ENCODE measurements at places on chromosomes 5 and 9.

DNA sequence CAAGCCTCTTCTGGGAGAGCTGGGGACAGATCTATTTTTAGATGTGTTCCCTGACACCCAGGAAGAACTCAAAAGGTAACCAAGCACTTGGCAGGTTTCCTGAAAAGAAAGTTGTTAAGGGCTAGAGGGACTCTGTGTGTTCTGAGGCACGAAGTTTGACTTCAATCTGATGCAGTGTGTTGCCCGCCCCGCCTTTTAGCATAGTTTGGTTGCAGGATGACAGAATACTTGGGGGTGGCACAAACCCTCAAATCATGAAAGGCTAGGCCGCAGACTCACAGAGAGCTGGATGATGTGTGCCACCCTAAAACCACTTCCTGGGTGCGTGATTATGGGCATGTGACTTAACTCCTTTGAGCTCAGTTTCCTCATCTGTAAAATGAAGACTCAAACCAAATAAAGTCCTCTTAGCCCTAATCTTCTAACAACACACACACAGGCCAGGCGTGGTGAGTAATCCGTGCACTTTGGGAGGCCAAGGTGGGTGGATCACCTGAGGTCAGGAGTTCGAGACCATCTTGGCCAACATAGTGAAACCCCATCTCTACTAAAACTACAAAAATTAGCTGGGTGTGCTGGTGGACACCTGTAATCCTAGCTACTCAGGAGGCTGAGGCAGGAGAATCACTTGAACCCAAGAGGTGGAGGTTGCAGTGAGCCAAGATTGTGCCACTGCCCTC lies 12.8 kb upstream of the NDFIP1 start:
- DNase-seq: no peak

- peak; percentile 26 for DNase-seq
Observed at GRCh38 chr9:127854184-127854806, at the start of gene ENG. TSS of gene ENG (minus strand) at chr9:127854658. CDS start at chr9:127854355, 303 bp downstream.

- no peak for DNase-seq
Observed at GRCh38 chr5:134328619-134329018, 38.4 kb downstream of the CDKL3 start.

GRCh38 chr5:142350021-142350420 lies 25.2 kb upstream of the SPRY4 start:
- no peak for DNase-seq

- no peak for DNase-seq
Observed at GRCh38 chr5:127695346-127695745, 7.8 kb upstream of the CCDC192 start.

DNA sequence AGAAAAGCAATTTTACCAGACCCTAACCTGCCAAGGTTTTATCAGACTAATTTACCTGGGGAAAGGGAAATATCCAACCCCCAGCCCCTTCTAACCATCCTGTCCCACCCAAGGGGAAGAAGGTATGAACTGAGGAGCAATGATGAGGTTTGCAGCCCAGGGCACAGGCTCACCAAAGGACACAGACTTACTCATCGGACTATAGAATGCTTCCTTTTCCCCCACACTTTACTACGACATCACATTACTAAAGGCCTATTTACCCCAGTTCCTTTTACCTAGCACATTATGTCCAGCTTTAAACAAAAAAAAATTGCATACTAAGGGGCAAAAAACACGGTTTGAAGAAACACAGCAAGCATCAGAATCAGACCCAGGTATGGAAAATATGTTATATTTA lies 94.1 kb upstream of the FST start:
- DNase-seq: no peak

GRCh38 chr5:53613061-53613460 lies 52.6 kb downstream of the NDUFS4 start:
- DNase-seq: no peak

DNA sequence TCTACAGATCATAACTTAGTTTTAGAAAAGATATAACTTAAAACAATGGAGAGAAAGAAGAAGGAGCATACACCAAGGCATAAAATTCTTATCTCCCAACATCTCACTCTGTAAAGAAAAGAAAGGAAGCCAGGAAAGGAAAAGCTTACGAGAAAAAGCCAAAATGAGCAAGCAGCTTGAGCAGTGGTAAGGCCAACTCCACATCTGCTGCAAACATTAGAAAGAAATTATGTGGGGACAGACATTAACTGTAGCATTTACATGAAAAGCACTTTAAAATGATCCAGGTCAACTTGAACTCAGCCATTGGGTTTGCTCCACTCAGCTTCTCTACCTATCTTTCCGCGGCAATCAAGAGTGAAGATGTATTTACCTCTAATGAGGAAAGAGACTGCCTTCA lies 176.9 kb downstream of the BNC2 start:
- DNase-seq: no peak

DNA sequence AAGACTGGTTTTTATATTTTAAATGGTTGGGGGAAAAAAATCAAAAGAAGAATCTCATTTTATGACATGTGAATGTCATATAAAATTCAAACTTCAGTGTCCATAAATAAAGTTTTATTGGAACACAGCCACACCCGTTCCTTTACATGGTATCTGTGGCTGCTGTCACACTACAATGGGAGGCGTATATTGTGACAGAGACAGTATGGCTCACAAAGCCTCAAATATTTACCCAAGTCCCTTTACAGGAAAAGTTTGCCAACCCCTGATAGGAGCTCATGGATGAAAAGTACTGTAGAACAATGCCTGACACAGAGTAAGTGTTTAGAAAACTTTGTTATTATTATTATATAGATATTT lies 5.2 kb upstream of the DUSP1 start:
- DNase-seq: no peak

DNA sequence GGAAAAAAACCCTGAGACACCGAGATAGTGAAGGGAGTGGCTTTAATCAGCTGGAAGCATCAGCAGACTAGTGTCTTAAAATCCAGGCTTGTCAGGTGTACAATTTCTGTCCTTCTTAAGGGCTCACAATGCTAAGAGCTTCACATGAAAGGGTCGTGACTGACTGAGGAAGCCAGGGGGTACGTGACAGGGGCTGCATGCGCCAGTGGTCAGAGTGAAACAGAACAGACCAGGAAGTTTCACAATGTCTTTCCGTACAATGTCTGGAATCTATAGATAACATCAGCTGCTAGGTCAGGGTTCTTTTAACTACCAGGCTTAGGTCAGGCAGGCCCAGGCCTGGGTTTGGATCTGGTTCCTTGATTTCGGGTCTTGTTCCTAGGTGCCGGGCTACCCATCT lies 253.0 kb downstream of the CDH10 start:
- DNase-seq: no peak

GRCh38 chr5:173090639-173091038 lies 34.5 kb downstream of the CREBRF start:
- DNase-seq: no peak

- DNase-seq: no peak
Observed at GRCh38 chr5:68415177-68416085, 199.9 kb downstream of the PIK3R1 start.

GRCh38 chr9:97697837-97698236 lies 697 bp upstream of the XPA start:
- DNase-seq: no peak

DNA sequence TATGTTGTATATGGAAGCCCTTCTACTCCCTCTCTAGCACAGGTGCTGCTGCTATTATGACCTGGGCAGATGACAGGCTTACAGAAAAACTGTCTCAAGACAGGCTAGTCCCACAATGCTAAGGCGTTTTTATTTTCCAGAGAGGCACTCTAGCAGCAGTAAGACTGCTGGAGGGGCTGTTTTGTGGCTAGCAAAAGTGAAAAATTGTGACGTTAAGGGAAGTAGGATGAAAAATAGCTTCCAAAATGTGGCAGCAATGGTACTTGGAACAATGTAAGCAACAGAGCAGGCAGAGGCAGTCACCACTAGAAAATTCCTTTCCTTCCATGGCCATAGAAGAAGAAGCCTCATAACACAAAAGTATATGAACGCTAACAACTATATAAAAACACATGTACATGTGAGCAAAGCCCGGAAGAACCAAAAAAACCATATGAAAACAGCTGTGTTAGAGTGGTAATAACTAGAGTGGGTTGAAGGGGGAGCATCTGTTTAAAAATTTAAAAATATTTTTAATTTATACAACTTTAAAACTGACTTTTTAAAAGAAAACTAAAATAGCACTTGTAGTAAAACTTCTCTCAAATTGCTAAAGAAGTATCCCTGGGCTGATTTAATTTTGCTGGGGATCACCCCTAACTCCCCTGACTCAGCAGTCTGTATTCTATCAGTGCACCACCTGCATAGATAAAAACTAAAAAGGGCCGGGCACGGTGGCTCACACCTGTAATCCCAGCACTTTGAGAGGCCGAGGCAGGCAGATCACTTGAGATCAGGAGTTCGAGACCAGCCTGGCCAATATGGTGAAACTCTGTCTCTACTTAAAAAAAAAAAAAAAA lies 30.6 kb downstream of the CLINT1 start:
- DNase-seq: no peak

DNA sequence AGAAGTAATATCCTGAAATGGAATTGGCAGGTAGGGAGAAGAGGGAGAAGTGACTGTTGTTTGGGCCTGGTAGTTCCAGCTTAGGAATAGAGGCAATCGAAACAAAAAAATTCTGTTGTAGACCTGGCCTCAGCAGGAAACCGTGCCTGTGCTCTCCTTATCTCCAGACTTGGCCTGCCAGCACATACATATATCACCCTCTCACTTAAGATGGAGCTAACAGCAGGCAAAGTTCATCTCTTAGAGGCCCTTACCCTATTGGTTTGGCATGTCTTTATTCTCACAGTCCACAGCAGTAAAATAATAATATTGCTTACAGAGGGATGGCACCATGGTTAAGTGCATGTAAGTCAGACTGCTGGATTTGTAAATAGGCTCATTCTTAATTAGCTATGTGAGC lies 19.6 kb upstream of the TNC start:
- DNase-seq: no peak

- no peak for DNase-seq
Observed at GRCh38 chr5:162607879-162608278, 540.3 kb downstream of the GABRG2 start.

DNA sequence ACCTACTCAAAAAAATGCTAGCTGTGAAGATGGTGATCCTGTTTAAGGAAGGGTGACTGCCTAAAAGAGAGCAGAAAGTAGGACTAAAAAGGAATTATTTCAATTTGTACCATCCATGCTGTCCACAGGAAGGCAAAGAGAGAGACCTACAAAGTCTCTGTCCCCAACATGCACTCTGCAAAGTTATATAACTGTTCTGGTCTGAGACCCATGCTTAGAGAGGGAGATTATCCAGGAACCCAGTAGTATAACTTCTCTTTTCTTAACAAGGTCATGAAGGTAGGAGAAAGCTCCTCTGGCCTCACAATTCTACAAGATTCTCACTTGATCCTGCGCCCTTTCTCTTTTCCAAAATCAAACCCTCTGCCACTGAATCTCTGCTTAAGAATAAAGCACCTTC lies 25.8 kb downstream of the SLC22A4 start:
- no peak for DNase-seq

DNA sequence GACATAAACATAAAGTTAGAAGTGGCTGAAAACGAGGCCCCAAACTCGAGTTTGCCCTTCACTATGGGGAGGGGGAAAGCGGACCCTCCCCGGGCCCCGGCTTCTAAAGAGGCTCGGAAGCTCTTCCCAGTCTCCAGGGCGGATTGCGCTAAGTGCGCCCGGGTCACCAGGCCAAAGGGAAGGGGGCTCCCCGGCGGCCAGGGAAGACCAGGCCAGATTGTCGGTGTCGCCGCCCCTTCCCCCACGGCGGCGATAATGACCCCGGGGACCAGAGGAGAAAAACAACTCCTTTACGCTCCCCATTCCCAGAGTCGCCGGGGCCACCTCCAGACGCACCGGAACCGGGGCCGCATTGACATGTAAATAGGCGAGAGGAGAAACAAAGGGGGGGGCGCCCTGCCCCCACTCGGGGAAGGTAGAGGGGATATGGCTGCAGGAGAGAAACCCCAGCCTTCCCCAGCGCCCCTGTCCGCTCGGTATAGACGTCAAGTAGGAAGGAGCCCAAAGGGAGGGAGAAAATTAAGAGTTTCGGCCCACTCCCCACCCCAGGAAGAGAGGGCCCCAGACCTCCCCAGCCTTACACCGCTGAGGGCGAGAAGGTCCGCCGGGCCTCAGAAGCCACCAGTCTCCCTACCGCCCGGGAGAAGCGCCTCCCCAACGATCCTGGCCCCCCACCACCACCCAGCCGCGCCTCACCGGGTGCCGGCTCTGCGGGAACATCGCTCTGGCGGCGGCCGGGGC lies 1.7 kb downstream of the TLE1 start:
- DNase-seq: no peak

GRCh38 chr5:91178461-91178860 lies 204.7 kb downstream of the ARRDC3 start:
- no peak for DNase-seq

GRCh38 chr5:178428341-178429155 lies 161.6 kb downstream of the COL23A1 start:
- no peak for DNase-seq

DNA sequence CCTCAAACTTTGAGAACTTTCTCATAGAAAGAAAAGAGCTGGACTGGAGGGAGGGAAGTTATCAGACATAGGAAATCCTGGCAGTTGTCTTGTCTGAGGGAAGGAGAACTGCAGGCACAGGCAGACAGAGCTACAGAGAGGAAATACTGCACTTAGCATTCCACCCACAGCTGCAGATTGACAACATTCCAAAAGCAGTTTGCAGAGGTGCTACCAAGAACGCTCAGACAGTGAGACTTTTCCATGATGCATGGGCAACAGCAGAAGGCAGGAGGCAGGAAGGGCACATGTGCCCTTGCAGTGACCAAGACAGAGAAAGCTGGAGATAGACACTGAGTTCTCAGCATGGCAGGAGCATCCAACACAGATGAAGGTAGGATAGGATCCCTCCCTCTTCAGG lies 327.5 kb upstream of the ZNF462 start:
- no peak for DNase-seq

- DNase-seq: no peak
Observed at GRCh38 chr9:129253803-129254381, 75.8 kb upstream of the IER5L start.

DNA sequence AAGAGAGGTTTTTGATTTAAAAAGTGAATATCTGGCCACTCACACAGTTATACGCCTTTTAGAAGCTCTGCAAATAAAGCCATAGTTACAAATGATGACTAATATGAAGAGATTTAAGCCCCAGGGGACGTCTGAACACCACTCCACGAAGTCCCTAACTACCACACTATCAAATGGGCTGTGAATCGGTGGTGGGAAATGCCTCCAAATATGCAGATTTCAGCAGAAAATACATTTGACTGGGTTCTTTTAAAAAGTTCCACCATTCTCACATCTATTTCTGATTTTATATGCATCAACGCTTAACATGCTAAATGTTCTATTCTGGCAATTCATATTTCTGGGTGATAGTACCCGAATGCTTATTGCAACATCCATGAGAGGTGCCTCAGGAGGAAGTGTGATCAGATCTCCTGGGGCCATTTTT lies 22.5 kb downstream of the TICAM2 start:
- DNase-seq: no peak

GRCh38 chr5:125478599-125478998 lies 732.2 kb upstream of the ZNF608 start:
- DNase-seq: no peak

GRCh38 chr9:11506980-11507379 lies 894.2 kb upstream of the PTPRD start:
- no peak for DNase-seq

GRCh38 chr9:121358751-121359150 lies 11.3 kb downstream of the STOM start:
- no peak for DNase-seq

GRCh38 chr5:56147659-56148230 lies 85.4 kb downstream of the ANKRD55 start:
- no peak for DNase-seq

GRCh38 chr5:33205727-33206410 lies 234.9 kb upstream of the TARS1 start:
- no peak for DNase-seq

- DNase-seq: no peak
Observed at GRCh38 chr9:126973651-126974529, 59.3 kb downstream of the RALGPS1 start.

- DNase-seq: no peak
Observed at GRCh38 chr9:71326360-71326759, 204.9 kb upstream of the TRPM3 start.
